Ascending aorta (tissue), 2 donors: ENCODE measurements at places on chromosomes 3 and 15.
A peak's percentile ranks its signal among the peaks of the same experiment; 100 is the strongest.

DNA sequence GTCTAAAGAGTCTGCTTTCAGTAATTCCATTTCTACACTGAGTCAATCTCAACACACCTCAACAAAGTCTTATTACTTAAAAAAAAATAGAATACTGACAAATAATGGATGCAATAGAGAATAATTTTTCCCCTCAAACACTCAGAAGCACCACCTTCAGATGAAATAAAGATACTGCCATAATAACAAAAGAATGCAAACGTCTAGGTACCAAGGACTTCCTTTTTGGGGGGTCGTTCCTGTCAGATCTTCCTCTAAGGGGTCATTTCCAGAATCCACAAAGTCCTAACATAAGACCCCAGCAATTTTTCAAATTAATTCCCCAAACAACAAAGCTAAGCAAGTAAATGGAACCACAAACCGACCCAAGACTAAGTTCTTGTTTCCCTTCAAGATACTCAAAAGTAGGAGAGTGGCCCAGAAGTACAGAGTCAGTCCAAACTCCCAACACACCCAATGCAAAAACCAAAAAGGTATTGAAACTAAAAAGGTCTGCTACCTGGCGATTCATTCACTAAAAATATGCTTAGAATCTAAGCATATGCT lies 1.3 kb downstream of the RYK start:
- DNase-seq, result no peak
- H3K27me3 ChIP-seq, result no peaks in the 10 kb centered on the region
- H3K36me3 ChIP-seq, result no peaks in the 10 kb centered on the region
- peak overlapping the region; percentile 87 for H3K27ac ChIP-seq
- no peaks in the 10 kb centered on the region for H3K4me1 ChIP-seq
- peak overlapping the region; percentile 85 for H3K4me3 ChIP-seq

- H3K4me3 ChIP-seq, result no peak overlapping the region
- H3K27ac ChIP-seq, result no peak overlapping the region
- no peak for DNase-seq
- H3K27me3 ChIP-seq, result no peaks in the 10 kb centered on the region
- H3K36me3 ChIP-seq, result no peaks in the 10 kb centered on the region
- H3K4me1 ChIP-seq, result no peaks in the 10 kb centered on the region
Measured at GRCh38 chr3:154794814-154795445, 285.2 kb upstream of the MME start.

GRCh38 chr3:14037211-14037610 lies 87.5 kb downstream of the CHCHD4 start:
- H3K4me3 ChIP-seq, result no peak overlapping the region
- no peak overlapping the region for H3K27ac ChIP-seq

- DNase-seq, result no peak
- H3K27ac ChIP-seq, result no peak overlapping the region
- no peaks in the 10 kb centered on the region for H3K4me1 ChIP-seq
- H3K4me3 ChIP-seq, result no peak overlapping the region
- no peaks in the 10 kb centered on the region for H3K36me3 ChIP-seq
Measured at GRCh38 chr3:67312155-67312554, 314.0 kb downstream of the KBTBD8 start.

GRCh38 chr3:61315871-61316270 lies 64.6 kb upstream of the FHIT start:
- no peaks in the 10 kb centered on the region for H3K4me1 ChIP-seq
- H3K36me3 ChIP-seq, result no peaks in the 10 kb centered on the region
- no peak overlapping the region for H3K27ac ChIP-seq
- no peak for DNase-seq

DNA sequence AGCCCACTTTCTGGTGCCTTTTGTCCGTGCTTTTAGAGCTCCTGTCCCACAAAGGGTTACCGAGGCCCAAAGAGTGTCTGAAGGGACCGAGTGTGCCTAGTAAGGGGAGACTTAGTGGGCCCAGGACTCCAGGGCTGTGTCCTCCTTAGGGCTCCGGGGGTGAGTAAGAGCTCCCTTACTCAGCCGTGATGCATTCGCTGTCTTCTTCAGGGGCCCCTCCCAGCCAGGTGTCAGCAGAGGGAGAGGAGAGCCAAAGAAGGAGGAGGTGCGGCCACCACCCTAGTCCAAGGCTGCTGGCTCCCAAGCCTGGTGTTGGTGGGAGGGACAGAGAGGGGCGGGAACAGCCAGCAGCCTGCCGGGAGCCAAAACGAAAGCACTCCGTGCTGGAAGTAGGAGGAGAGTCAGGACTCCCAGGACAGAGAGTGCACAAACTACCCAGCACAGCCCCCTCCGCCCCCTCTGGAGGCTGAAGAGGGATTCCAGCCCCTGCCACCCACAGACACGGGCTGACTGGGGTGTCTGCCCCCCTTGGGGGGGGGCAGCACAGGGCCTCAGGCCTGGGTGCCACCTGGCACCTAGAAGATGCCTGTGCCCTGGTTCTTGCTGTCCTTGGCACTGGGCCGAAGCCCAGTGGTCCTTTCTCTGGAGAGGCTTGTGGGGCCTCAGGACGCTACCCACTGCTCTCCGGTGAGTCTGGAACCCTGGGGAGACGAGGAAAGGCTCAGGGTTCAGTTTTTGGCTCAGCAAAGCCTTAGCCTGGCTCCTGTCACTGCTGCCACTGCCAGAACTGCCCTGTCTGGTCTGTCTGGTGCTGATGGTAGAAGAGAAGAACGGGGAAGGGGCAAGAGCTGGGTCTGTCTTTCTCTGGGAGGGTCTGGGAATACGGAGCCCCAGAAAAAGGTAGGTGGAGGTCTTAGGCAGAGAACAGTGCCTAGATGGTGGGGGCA lies at the start of gene IL17RC:
Gene IL17RC, plus strand, starts transcription at position 365 of the 947 bp plus-strand sequence. Its CDS starts 218 bp downstream, at position 583.
- DNase-seq, result peak; percentile 79
- H3K27me3 ChIP-seq, result no peaks in the 10 kb centered on the region
- H3K4me3 ChIP-seq, result peak within 1 kb of the TSS; percentile 89

DNA sequence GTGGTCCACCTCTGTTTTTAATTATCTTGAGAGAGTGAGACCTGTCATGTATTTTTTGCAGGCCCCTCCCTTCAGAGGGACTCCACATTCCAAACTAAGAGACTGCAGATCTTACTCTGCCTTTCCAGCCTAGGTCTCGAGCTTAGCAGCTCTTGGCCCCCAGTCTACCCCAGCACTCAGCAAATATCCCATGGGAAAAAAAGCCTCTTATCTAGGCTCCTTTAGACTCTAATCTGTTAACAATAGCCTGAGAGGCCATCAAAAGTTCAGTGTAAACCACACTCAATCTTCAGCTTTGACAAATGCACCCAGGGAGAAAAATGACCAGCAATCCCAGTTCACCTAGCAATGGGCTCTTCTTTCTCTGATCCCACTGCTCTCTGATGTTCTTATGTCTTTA lies 8.6 kb upstream of the BLM start:
- no peaks in the 10 kb centered on the region for H3K27me3 ChIP-seq
- H3K4me3 ChIP-seq, result no peak overlapping the region
- DNase-seq, result no peak

DNA sequence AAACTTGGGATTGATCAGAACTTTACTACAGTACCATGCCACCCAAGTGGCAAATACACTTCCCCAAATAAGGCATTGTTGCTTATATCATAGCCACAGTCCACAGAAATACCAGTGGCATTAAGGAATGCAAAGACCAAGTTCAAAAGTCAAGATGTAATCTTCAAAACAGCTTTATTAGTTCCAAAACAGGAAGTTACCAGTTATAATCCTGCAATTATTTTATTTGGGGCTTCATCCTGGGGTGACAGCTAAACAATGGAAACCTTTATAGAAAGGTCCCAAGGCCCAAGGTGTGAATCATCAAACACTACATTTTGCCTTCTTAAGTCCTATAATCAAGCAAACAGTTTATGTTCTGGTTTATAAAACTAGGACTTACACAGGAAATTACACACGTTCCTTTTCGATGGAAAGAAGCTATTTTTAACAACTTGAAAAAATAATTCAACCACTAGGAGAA lies 30.3 kb upstream of the RNF7 start:
- H3K27ac ChIP-seq, result peak overlapping the region; percentile 82
- no peaks in the 10 kb centered on the region for H3K27me3 ChIP-seq
- peaks cover 8% of the 10 kb centered on the region for H3K4me1 ChIP-seq
- DNase-seq, result no peak
- no peak overlapping the region for H3K4me3 ChIP-seq
- H3K36me3 ChIP-seq, result no peaks in the 10 kb centered on the region

DNA sequence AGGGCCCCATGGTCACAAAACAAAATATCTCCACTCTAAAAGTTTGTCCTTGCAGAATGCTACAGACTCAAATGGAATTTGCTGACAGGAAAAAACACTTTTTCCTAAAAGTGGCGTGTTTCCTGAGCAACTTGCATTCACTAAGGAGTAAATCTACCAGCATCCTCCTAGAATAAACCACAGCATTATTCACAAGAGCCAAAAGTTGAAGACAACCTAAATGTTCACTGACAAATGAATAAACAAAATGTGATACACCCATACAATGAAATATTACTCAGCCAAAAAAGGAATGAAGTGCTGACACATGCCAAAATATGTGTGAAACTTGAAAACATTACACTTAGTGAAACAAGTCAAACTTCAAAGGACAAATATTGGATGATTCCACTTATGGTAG lies 28.9 kb downstream of the ITGB5 start:
- peaks cover 6% of the 10 kb centered on the region for H3K36me3 ChIP-seq
- DNase-seq, result peak; percentile 5
- H3K4me3 ChIP-seq, result no peak overlapping the region

GRCh38 chr3:155760653-155761052 lies 15.8 kb upstream of the PLCH1 start:
- H3K4me3 ChIP-seq, result no peak overlapping the region
- H3K36me3 ChIP-seq, result peaks cover 6% of the 10 kb centered on the region
- no peaks in the 10 kb centered on the region for H3K27me3 ChIP-seq
- no peaks in the 10 kb centered on the region for H3K4me1 ChIP-seq
- no peak for DNase-seq
- no peak overlapping the region for H3K27ac ChIP-seq
